A549 treated with RU486 at 1 μM for 4 hours (cell line): ENCODE measurements at places on chromosomes 7 and 10. TPM values are rescaled to one million over a fixed set of nuclear protein-coding genes. Genes with fewer than 3 reads are reported as not detected.

The BMPR1A gene
- 15.1 to 26.7 TPM (median 23.2 TPM) in 5 replicates for total RNA-seq

The PLAC9 gene
- 0.46 TPM in 1 of 5 replicates, not detected in the others for total RNA-seq

The CALD1 gene
- 52.2 to 87.3 TPM (median 69.1 TPM) in 5 replicates for total RNA-seq

The SSC4D gene
- 0.83 to 1.4 TPM (median 1.2 TPM) in 5 replicates for total RNA-seq

The HTRA1 gene
- total RNA-seq = 54.2 to 69.3 TPM (median 58.8 TPM) in 5 replicates

The TSPAN15 gene
- total RNA-seq = 87.7 to 112 TPM (median 109 TPM) in 5 replicates

The ADCYAP1R1 gene
- 0.05 to 0.12 TPM (median 0.08 TPM) in 3 of 5 replicates, not detected in the others for total RNA-seq

The PILRA gene
- 3.3 to 6.0 TPM (median 5.8 TPM) in 5 replicates for total RNA-seq

The LRRD1 gene
- total RNA-seq = not detected in 5 replicates

The SH2D4B gene
- not detected in 5 replicates for total RNA-seq

The NEUROG3 gene
- not detected in 5 replicates for total RNA-seq

The CDNF gene
- total RNA-seq = 0.28 to 1.1 TPM (median 0.88 TPM) in 5 replicates

The SH3PXD2A gene
- total RNA-seq = 1.3 to 2.3 TPM (median 1.9 TPM) in 5 replicates

The ATOH7 gene
- total RNA-seq = 0.23 to 0.43 TPM (median 0.23 TPM) in 5 replicates

The TLX1 gene
- total RNA-seq = not detected in 5 replicates

The SNX8 gene
- 40.8 to 76.4 TPM (median 64.0 TPM) in 5 replicates for total RNA-seq

The PNLIPRP1 gene
- total RNA-seq = not detected in 5 replicates

The TFR2 gene
- total RNA-seq = 2.0 to 3.3 TPM (median 3.0 TPM) in 5 replicates

The AKR1B15 gene
- 29.6 to 59.9 TPM (median 40.5 TPM) in 5 replicates for total RNA-seq

The NOD1 gene
- 5.2 to 7.0 TPM (median 5.4 TPM) in 5 replicates for total RNA-seq

The TEX36 gene
- total RNA-seq = not detected in 5 replicates

The HOGA1 gene
- 0.83 to 1.7 TPM (median 0.93 TPM) in 5 replicates for total RNA-seq

The LIPN gene
- not detected in 5 replicates for total RNA-seq

The FRAT1 gene
- total RNA-seq = 0.94 to 2.2 TPM (median 1.6 TPM) in 5 replicates

The STEAP1 gene
- 9.8 to 17.7 TPM (median 13.9 TPM) in 5 replicates for total RNA-seq

The MARVELD1 gene
- 36.5 to 45.4 TPM (median 39.9 TPM) in 5 replicates for total RNA-seq

The HOXA10 gene
- 6.4 to 8.3 TPM (median 7.5 TPM) in 5 replicates for total RNA-seq

The GOLGA7B gene
- 4.0 to 5.9 TPM (median 4.7 TPM) in 5 replicates for total RNA-seq

The TMEM213 gene
- not detected in 5 replicates for total RNA-seq

The ALOX5 gene
- 0.30 to 0.59 TPM (median 0.46 TPM) in 5 replicates for total RNA-seq

The NHLRC2 gene
- total RNA-seq = 5.0 to 7.4 TPM (median 6.3 TPM) in 5 replicates

The ACTL6B gene
- total RNA-seq = not detected in 5 replicates

The OR6B1 gene
- total RNA-seq = not detected in 5 replicates

The ADAM12 gene
- 4.3 to 5.4 TPM (median 4.9 TPM) in 5 replicates for total RNA-seq

The ZCCHC24 gene
- total RNA-seq = 2.6 to 5.0 TPM (median 4.7 TPM) in 5 replicates

The CABCOCO1 gene
- 0.21 to 0.42 TPM (median 0.29 TPM) in 5 replicates for total RNA-seq

The TMEM120A gene
- total RNA-seq = 29.1 to 44.9 TPM (median 41.7 TPM) in 5 replicates

The EGFR gene
- 73.4 to 128 TPM (median 117 TPM) in 5 replicates for total RNA-seq

The AGAP6 gene
- total RNA-seq = 7.3 to 9.7 TPM (median 9.0 TPM) in 5 replicates

The ZNF804B gene
- total RNA-seq = not detected in 5 replicates

The C10orf67 gene
- 0.03 to 0.24 TPM (median 0.13 TPM) in 4 of 5 replicates, not detected in the other for total RNA-seq

The FFAR4 gene
- total RNA-seq = 0.14 to 0.44 TPM (median 0.25 TPM) in 5 replicates
